Urinary bladder (tissue), 4 donors: ENCODE measurements at places on chromosomes 5 and 9. TPM values are rescaled to one million over a fixed set of nuclear protein-coding genes. Genes with fewer than 3 reads are reported as not detected.

DNA sequence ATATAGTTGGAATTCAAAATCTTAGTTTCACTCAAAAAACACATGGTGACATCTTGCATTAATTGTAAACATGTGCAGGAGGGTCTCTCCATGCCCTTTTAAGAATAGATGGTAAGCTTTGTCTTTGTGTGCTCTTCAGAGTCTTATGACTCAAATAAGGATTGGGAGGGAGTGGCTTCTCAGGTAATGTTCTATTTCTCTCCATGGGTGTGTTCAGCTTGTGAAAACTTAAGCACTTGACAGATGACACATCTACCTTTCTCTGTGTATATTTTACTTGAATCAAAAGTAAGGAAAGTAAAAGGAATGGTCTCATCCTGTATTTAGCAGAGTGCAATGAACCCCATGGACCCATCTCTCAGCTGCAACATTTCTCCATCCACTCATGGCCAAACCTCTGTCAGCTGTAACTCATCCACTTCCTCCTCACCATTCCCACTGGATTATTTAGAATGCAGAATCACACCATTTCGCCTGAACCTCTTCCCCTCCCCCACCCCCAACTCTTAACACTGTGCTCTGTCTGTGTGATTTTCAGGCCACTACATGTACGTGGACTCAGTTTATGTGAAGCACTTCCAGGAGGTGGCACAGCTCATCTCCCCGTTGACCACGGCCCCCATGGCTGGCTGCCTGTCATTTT, 82.1 kb downstream of the MAMDC2 start:
- DNase-seq: no peak

DNA sequence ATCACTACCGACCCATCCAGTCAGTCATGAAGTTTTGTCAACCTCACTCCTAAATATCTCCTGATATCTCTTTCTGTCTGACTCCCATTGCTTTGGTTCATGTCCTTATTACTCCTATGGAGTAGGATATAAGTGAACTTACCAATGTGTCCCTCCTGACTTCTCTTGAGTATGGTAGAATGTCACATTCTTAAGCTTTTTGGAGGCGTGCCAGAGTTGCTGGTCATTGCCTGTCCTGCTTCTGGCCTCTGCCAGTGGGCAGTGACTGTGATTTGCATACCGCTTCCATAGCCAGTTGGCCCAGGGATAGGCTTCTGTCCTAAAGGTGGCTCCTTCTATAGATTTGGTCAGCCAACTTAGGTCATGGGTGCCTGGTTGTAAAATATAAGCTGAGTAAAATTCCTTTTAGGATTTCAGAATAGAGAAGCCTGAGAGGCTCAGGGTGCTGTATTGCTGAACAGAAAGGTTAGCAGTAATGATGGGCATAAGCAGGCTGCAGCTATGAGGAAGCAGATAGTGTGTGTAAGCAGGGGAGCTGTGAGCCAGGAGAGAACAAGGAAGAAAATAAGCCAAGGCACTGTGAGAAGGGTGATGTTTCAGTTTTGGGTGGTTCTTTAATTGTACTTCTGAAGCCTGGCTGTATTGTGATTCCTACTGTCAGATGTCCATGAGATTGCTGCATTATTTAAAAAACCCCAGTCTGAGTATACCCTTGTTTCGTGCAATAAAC, 16.1 kb upstream of the MARCHF3 start:
- no peak for DNase-seq

- DNase-seq: no peak
These were observed 92.0 kb upstream of the SSBP2 start for GRCh38 chr5:81842795-81843398.

GRCh38 chr5:14063138-14063537, 80.0 kb upstream of the TRIO start:
- DNase-seq: no peak

DNA sequence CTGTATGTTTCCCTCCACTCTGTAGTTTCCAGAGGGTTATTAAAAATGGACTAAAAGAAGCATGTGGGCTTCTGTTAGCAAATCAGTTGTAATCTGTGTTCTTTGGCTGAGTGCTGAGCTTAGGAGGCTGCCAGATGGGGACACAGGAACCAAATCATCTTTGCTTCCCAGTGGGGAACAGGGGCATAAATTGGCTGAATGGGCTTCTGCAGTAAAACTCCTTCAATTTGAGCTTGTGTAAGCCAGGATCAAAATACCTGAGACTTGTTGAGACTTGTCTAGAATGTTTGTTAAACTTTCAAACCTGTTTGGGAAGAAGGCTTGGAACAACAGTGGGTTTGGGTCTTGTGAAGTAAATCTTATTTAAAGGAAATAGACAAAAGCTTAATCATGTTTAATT, 32.2 kb upstream of the TNFAIP8 start:
- DNase-seq: no peak

GRCh38 chr5:56564541-56565282, 250.6 kb upstream of the MAP3K1 start:
- no peak for DNase-seq

- DNase-seq: no peak
These were observed 315.3 kb upstream of the PTGER4 start for GRCh38 chr5:40364441-40364840.

The PCDHB16 gene
- total RNA-seq: 3.3 TPM

The HTR1A gene
- not detected for total RNA-seq

The PCSK5 gene
- 25.4 TPM for total RNA-seq
